ENCODE measurements at places on chromosomes 12 and 14.
A peak's percentile ranks its signal among the peaks of the same experiment; 100 is the strongest.

DNA sequence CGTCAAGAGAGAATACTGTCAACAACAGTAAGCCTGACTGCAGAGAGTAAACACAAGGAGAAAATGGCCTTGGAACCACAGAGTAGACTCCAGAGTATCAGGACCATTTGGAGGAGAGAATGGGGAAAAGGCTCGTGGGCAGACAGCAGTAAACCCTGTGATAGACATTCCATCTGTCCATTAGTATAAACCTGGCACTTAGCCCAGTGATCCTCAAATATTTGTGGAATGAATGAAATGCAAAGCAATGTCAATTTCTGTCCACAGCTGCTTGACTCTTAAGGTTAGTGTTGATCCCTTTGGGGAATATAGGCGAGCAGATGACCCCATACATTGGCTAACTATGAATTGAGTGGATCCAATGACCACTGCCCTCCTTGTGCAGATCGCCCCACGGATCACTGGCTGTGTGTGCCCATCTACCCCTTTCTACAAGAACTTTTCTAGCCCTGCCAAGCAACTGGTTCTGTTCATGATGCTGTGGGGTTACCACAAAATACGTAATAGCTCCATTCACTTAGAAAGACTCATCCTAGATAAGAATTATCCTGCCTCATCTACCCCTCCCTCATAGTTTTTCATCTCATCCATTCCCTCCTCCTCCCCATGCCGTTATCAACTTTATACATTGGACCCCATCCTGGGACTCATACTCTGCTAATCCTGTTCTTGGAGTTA is 846.8 kb downstream of the NRXN3 start:
- peak; percentile 35 for DNase-seq

GRCh38 chr12:18135509-18135908 is 45.5 kb upstream of the RERGL start:
- no peak for DNase-seq

- DNase-seq: no peak
Measured at GRCh38 chr12:65956056-65956738, 131.9 kb downstream of the HMGA2 start.

DNA sequence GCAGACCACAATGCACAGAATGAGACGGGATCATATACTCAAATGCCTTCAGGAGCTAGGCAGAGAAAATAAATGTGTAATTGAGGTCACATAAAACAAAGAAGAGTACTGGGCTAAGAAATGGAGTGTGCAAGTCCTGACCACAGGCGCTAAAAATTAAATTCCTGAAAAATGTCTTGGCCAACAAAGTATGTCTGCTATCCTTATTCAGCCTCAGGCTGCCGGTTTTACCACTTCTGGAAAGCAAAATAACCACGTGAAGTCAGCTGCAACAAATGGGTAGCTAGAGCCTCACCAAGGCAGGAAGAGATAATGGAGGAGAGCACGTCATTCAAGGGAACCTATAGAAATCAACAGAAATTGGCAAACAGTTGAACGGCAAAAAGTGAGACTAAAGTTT is 3.1 kb downstream of the PYGL start:
- DNase-seq: no peak
